ENCODE measurements at places on chromosomes 1 and 21. TPM values are rescaled to one million over a fixed set of nuclear protein-coding genes. Genes with fewer than 3 reads are reported as not detected.

DNA sequence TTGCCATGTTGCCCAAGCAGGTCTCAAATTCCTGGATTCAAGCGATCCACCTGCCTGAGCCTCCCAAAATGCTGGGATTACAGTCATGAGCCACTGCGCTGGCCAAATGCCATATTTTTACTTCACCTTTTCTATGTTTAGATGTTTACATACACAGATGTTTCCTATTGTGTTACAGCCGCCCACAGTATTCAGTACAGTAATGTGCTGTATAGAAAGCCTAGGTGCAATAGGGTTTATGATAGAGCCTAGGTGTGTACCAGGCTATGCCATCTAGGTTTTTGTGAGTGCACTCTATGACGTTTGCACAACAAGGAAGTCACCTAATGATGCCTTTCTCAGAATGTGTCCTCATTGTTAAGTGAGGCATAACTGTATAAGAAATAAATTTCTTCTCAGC is 153.4 kb downstream of the CHRM3 start:
- no peak for DNase-seq

GRCh38 chr1:27506703-27507102 is 16.7 kb upstream of the WASF2 start:
- no peak for DNase-seq

GRCh38 chr21:34352556-34352955 is 11.2 kb upstream of the KCNE2 start:
- no peak for DNase-seq

DNA sequence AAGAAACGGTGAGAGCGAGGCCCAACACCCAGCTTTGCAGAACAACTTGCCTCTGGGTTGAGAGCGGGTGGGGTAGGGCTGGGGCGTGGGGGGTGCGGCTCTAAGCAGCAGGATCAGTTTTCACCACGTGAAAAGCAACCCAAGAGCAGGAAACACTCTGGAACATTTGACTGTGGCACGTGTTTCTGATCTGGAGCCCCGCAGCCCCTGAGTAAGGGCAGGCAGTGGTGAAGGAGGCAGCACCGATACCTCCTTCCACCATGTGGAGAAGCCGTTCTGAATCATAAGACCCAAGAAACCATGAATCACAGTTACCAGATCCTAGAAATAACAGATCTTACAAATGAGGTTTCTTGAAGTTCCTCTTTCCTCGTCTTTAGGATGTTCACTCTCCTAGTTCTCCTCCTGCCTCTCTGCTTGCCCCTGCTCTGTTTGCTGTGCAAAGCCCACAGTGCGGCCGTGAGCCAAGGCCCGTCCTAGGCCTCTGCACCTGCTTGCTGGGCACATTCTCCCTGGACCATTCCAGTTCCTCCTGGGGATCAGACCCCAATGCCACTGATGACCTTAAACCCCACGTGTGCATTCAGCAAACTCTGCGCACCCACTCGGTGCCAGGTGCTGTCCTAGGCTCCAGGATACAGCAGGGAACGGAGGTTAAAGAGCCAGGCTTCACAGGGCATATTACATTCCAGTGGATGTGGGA is 31.9 kb downstream of the SLC1A7 start:
- peak; percentile 66 for DNase-seq

DNA sequence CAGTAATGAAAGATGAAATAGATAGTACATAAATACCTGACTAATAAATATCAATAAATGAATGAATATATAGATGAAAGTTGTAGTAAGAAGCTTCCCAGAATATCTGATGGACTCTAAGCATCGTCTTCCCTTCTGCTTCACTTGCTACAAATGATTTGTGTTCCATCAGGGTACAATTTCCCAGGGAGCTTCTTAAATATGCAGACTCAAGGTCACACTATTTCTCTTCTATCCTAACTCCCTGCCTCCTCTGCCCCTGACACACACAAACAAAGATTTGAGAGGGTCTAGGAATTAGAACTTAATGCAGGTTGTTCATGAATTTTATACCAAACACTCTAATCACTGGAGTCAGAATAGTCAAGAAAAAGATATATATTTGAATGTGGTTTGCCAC is 415.9 kb upstream of the TMPRSS15 start:
- DNase-seq: no peak

DNA sequence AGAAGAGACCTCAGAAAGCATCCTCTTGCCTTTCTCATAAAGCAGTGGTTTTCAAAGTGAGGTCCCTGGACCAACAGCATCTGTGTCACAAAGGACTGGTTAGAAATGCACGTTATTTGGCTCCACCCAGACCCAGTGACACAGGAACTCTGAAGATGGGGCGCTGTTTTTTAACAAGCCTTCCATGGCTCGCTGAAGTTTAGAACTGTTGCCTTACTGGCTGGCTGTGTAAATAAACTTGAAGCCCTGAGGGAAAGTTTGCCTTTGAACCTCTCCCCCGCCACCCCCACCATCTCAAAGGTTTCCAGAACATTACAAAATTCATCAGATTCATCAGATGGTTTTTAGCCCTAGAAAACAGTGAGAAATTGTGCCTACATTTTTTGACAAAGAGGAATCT is 21.8 kb upstream of the IKBKE start:
- no peak for DNase-seq

DNA sequence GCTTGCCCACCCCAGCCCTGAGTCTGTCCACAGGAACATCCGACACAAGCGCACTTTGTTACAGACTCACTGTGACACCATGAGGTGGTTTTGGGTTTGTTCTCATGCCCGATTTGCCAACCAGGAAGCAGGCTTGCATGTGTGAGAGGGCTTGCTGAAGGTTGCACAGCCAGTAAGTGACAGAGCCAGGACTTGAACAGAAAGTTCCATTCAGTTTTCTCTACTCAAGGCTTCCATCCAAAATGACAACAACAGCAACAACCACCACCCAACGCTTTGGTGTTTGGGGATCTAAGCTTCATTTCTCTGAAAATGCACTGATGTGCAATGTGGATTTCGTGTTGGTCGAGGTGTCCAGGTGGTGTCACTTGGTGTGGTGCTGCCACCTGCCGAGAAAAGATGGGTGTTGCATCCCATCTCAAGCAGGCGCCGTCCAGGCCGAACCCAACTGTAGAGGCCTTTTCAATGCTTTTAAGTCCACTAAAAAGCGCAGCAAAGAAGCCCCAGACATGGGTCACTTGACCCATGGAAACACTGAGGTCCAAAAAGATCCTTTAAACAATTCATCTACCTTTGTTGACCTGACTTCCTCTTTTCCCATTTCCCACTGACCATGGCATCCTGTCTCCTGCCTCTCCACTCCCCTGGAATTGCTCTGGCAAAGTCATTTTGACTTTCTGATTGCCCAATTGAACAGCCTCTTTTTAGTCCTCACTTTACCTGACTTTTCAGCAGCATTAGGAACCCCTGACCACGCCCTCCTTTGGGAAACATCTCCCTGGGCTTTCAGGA is 12.2 kb downstream of the CITED4 start:
- peak; percentile 88 for DNase-seq

GRCh38 chr1:165849353-165850133 is 22.1 kb downstream of the UCK2 start:
- DNase-seq: no peak

- DNase-seq: no peak
Measured at GRCh38 chr1:212089560-212090163, 54.1 kb downstream of the DTL start.

- no peak for DNase-seq
Measured at GRCh38 chr1:110336300-110337039, 2.7 kb upstream of the RBM15 start.

DNA sequence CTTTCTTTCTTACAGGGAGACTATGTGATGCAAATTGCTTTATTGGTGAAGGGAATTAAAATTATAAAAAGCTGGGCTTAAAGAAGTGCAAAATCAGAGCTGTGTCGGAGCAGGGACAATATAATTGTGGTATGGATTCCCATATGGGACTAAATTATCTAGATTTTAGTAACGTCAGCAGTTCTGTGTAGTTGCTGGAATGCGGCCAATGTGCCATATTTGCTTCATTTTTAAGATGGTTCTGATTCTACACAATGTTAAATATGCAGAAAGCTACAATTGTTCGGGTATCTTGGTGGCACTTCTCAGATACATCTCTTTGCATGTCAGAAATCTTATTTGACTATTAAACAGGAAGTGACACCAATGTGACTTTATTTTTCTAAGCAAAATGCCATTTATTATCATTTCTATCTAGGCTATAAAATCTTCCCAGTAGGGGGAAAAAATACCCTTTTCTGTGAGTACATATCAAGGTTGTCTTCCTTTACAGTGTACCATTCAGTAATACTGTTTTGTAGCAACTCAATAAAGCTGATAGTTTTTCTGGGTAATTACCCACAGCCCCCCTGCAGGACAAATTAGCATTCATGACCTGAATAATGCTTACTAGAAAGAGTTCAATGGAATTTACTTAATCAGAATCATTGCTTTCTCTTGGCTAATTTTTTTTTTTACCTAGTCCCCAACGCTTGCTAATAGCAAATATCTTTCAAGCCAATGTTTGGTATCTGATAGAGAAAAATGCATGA is 288.3 kb upstream of the ADGRL2 start:
- DNase-seq: no peak

DNA sequence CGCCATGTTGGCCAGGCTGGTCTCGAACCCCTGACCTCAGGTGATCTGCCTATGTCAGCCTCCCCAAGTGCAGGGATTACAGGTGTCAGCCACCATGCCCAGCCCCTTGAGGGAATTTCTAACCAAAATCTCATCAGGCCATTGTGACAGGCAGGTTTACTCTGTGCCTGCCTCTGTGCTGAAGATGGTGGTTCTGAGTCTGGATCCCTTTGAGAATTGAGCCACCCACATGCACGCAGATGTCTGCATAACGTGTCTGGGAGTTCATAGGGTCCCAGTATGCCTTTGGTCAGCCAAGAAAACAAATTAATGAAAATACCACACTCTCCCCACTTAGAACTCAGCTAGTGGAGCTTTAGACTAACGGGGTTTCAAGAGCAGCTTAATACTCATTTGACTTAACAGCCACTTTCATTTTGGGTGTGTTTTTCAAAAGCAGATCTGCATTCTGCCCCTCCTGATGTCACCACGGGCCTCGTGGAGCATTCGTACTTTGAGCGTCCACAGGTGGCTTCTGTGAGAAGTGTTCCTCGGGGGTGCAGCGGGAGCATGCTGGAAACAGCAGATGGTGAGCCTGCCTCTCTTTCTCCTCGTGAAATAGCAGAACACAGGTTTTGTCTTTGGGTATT is 45.3 kb downstream of the DIP2A start:
- DNase-seq: no peak

GRCh38 chr1:17630986-17631385 is 91.5 kb downstream of the ARHGEF10L start:
- no peak for DNase-seq

- DNase-seq: no peak
Measured at GRCh38 chr21:44058652-44058964, 46.5 kb downstream of the TRAPPC10 start.

DNA sequence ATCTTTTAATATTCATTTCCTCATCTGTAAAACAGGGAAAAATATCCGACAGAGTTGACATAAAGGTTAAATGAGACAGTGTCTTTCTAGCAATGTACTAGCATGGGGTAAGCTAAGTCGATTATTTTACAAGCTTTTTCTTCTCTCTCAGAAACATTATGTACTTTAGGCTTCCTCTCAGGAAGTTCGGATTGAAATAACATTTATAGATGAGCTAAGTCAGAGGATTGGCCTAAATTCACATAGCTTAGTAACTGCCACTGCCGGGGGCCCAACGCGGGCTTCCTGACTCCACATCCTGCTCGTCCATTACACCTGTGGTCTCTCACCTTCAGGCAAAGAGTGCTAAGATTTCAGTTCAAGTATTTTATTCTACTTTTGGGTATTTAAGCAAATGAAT is 462.3 kb upstream of the NFIA start:
- DNase-seq: no peak

DNA sequence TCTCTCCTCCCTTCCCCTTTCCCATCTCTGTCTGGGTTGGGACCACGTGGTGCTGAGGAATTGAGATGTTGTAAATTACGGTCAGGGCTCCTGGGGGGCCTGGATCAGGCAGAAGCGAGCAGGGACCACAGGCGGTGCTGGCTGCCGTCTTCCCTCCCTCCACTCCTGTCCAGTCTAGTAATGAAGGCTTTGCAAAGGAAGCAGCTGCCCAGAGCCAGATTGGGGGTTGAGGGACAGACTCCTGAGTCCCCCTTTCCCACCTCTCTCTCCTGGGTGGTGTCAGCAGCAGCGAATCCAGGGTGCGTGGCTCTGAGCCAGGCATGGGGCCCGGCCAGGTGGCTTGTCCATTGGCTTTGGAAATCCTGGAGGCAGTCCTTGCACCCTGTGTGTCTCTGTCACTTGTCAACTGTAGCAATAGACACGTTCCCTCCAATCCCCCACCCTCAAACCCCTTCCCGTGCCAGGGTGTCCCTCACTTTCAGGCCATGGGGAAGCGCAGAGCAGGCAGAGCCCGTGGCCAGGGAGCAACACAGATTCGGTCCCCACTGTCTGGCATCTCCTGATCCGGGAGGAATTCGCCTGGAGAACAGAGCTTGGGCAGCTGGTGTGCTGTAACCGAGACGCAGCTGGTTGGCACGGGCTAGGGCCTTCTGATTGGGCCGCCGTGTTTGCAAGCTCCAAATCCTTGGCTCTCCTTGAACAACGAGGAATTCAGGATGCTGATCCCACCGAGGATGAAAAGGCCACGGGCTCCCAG is 64.8 kb upstream of the WNT4 start:
- DNase-seq: no peak

- DNase-seq: no peak
Measured at GRCh38 chr1:204418174-204419063, 6.8 kb upstream of the PPP1R15B start.

The AIM2 gene
- total RNA-seq: 67.6 TPM

The ERRFI1 gene
- total RNA-seq: 1.3 TPM

The KLHDC7A gene
- not detected for total RNA-seq

The PDZK1 gene
- not detected for total RNA-seq

The POLR3GL gene
- total RNA-seq: 22.4 TPM

The FBXO2 gene
- total RNA-seq: 2.1 TPM

The CFHR4 gene
- total RNA-seq: not detected

The FAM72C gene
- 25.5 TPM for total RNA-seq
